Stimulated activated CD8-positive, alpha-beta memory T cell treated with anti-CD3 and anti-CD28 coated beads, Interleukin-7, amount 100 ng/mL, for 48 hours (primary cell): ENCODE measurements at places on chromosomes 6 and 20.

DNA sequence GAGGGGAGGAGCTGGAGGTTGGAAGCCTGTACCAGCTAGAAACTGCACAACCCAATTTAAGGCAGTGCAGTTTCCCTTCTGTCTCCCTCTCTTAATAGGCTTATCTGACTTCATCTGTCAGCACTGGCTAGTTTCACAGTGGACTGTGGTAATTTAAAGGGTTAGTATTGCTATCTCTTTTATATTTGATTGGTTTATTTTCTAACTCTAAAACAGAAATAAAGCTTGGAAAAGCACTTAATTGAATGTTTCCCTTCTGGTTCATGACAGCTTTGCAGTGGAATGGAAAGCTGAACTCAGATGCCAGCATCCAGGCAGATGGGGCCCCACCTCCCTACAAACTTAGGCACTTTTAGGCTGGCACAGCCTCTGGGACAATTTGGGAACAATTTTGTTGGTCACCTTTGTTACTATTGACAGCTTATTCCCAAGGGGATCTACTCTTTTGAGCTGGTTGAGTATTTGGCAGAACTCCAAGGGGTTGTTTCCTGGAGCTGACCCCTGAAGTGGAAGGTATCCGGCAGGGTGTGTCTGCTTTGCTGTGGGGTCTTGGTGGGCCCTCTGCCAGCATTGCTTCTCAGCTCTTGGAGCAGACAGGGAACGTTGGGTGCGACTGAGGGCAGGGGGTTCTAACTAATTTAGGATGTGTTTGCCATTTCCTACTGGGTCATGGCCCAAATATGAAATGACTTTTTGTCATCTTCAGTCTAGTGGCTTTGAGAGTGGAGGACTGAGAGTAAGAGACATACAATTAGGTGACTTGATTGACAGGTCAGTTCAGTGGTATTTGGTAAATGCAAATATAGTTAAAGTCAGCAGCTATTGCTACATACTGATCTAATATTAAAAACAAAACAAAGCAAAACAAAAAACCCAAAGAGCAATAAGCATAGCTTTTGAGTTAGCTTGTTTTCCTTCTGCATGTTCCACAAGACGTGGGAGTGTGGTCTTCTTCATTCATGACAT lies 9.3 kb downstream of the SH3BGRL2 start:
- no peak for DNase-seq

DNA sequence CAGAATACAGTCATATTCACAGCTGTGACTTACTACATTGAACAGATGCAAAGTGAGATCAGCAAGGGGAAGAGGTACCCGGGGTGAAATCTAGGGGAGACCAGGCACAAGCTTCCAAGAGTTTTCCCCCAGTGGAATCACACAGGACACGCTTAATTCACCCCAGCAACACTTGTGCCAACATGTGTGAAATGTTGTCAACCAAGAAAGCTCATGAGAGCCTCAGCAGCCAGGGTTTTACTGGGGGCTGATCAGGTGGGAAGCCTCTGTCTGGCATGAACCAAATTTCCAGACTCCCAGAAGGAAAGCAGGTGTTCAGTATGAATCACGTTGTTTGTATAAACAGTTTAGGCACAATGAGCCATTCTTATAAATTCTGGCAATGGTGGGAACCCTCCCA lies 6.9 kb upstream of the RTF2 start:
- DNase-seq, result no peak

GRCh38 chr6:45645302-45645701 lies 267.6 kb upstream of the SUPT3H start:
- DNase-seq, result no peak

- DNase-seq, result no peak
Observed at GRCh38 chr6:134235937-134236751, 81.8 kb downstream of the SGK1 start.

DNA sequence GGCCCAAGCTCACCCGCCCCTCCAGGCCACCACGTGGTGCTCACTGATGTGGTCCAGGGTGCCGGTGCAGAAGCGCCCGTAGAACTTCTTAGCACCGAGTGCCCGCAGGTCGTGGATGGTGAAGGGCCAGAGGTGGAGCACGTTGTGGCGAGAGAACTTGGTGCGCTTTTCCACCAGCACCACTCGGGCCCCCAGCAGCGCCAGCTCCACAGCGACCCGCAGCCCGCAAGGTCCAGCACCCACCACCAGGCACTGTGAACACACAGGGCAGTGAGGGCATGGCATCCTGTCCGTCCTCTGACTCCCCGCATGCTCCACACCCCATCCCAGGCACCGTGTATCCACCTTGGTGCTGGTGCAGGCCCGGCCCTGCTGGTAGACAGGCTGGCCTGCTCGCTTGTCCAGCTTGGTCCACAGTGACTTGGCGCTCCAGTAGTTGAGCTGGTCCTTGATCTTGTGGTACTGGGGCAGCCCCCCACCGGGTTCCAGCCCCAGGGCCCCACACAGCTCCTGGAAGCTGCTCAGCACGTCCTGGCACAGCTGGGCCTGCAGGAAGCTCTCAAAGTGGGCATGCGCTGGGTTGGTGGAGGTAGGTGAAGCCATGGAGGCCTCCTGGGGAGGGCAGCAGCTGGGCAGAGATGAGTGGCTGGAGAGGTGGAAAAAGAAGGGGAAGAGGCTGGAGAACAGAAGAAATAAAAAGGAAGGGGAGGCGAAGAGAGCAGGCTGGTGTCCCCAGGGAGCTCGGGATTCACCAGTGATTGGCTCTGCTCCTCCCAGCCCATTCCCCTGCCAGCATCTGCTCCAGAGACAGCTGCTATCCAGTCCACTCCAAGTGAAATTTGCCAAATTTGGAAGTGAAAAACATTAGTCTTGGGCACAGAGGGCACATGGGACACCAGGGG lies 1.7 kb downstream of the MICAL1 start:
- no peak for DNase-seq

DNA sequence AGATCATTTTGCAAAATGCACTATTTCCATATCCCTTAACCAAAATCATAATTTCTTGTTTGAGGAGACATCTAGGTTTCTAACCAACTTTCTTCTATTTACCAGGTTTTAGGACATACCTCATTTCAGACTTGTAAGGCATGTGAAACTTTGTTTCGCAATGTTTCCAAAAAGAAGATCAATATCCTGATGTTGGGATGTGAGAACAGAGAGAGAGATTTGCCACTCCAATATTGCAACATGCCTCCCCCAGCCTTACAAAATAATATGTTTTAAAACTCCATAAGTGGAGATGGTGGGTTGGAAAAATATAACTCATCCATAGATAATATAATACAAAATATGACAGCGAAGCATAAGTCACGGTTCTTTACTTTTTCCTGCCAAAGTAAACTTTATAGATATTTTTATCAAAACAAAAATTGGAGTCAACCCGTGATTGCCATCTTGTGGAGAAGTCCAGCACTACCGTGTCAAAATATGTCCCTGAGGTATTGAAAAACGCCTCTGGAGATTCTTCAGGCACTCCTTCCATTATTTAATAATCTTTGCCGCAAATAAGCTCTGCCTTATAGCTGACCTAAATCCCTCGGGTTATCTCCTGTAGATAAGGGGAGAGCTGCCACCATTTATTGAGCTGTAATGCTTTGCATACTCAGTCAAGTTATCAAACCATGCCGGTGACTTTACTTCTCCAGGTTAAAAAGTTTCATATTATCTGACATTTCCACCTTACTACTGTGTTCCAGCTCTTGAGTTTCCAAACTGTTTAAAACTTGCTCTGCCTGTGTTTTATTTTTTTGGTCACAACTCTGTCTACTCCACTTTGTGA lies 534.2 kb downstream of the HACE1 start:
- no peak for DNase-seq

GRCh38 chr20:19944772-19945459 lies 72.2 kb upstream of the NAA20 start:
- DNase-seq, result peak; percentile 7

GRCh38 chr6:111276736-111277135 lies 189.4 kb downstream of the SLC16A10 start:
- no peak for DNase-seq

DNA sequence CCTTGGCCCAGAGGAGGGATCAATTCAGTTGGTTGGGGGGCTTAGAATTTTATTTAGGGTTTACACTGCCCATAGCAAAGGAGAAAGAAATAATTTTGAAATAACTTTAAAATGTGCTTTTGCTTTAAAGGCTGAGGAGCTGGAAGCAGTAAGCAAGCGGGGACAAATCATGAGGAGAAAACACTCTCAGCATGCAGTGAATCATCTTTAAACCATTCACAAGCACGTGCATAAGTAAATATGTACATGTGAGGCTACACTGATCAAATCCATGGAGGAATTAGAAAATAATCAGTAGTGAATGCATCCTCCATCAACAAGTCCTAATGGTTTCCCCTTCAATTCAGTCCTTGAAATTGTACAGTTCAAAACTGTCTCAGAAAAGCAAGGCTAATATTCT lies 181.0 kb downstream of the MTFR2 start:
- DNase-seq, result no peak

- DNase-seq, result no peak
Observed at GRCh38 chr20:53582574-53583351, 10.9 kb downstream of the ZNF217 start.

- DNase-seq, result peak; percentile 9
Observed at GRCh38 chr6:16409531-16410441, 171.4 kb downstream of the GMPR start.

DNA sequence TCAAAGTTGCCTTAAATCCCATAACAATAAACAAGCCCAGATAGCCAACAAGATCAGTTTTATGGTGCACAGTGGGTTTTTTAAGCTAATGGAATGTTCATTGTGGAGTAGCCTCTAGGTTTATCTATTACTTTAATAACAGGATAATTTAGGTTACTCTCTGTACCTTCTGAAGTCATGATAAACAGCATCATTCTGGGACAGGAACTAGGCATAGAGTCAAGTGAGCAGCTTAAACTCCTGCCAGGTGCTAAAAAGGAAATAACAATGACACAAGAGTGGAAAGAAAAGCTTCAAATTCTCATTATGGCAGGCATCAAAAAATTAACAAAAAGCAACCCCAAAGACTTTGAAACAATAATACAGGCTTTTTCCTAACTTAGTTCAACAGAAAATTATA lies 228.8 kb downstream of the HACE1 start:
- DNase-seq, result no peak

GRCh38 chr6:135514706-135515105 lies 17.2 kb upstream of the AHI1 start:
- no peak for DNase-seq

GRCh38 chr20:34680586-34681175 lies 3.8 kb upstream of the PIGU start:
- no peak for DNase-seq
